Activated naive CD8-positive, alpha-beta T cell treated with anti-CD3 and anti-CD28 coated beads for 36 hours (primary cell): ENCODE measurements at places on chromosomes 2 and 18. TPM values are rescaled to one million over a fixed set of nuclear protein-coding genes. Genes with fewer than 3 reads are reported as not detected.

Gene TUBB8B
- total RNA-seq, result not detected

Gene SCYGR3
- not detected for total RNA-seq

Gene CCDC102B
- total RNA-seq, result 1.4 TPM

Gene PRKAG3
- total RNA-seq, result not detected

Gene ELOA2
- not detected for total RNA-seq

Gene ANO7
- total RNA-seq, result 3.4 TPM

Gene RNU2-63P
- total RNA-seq, result 40.1 TPM

Gene CCDC93
- 22.9 TPM for total RNA-seq

Gene OR6B2
- total RNA-seq, result not detected

Gene BOLL
- not detected for total RNA-seq

Gene MYL1
- not detected for total RNA-seq

Gene POMC
- 6.8 TPM for total RNA-seq

Gene C1QL2
- not detected for total RNA-seq

Gene KYNU
- total RNA-seq, result 0.20 TPM

Gene IL36A
- not detected for total RNA-seq

Gene TCF7L1
- not detected for total RNA-seq

Gene NFATC1
- total RNA-seq, result 94.2 TPM

Gene NAT8
- total RNA-seq, result not detected

Gene UGT1A4
- not detected for total RNA-seq

Gene UGT1A7
- total RNA-seq, result not detected

Gene FAM124B
- 0.46 TPM for total RNA-seq

Gene ITM2C
- 73.6 TPM for total RNA-seq
